ENCODE measurements at places on chromosomes 7 and 10.

DNA sequence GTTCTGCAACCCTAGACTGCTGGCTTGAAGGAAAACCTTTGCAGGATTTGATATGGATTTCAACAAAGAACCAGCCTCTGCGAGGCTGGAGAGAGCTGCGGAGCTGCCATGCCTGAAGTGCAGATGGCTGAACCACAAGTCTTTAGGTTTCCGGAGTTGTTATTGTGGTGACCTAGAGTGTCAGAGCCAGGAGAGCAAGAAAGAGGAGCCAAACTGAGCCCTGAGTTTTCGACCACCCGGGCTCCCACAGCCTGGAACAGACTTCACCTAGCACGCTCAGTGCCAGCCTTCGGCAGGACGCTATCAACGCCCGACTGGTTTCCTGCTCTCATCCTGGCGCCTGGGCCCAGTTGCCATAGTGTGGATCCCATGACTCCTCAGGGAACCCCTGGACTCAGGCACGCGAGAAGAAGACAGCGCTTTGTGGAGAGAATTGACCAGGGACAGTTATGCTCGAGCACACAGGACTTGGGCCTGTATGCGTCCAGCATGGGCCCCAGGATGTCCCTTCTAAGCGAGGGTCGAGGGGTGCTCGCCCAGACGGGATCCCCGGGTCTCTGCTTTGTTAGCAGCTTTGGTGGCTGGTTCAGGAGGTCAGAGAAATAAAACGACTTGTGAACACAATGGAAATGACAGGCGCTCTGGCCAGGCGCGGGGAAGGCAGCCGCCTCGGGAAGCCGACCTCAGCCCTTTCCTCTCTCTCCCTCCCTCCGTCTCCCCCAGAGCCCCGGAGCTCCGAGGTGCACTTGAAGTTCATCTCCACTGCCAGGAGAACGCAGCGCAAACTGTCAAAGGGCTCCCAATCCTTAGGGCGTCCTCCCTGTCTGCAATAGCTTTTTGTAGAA is 1.8 kb upstream of the GAD2 start:
- no peak for DNase-seq

DNA sequence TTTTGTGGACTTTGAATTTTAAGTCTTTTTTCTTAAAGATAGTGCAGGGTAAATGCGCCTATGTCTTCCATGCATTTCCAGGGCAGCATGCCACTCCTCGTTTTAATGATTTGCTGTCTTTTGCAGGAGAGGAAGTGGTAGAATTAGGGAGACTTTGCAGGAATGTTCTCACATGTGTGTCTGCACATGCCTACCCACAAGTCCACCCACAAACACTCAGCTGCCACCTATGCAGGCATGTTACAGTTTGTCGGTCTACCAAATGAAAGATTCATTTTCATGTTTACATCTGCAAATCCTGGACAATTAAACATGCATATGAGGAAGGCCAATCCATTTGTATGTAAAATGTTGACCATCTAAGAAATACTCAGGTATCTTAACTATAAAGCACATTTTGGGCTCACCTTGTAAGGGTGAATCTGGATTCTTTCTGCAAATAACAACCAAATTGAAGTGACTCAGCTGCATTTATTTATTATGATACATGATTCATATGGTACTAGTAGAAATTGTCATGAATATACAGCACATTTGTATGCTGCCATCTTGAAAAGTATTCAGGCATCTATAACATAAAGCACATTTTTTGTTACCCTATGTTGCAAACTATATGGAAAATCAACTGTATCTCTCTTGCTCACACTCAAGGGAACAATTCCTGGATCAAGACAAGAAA is 4.7 kb upstream of the TEX36 start:
- DNase-seq, result no peak

GRCh38 chr7:45469103-45469502 is 105.1 kb upstream of the ADCY1 start:
- DNase-seq, result no peak

- no peak for DNase-seq
Observed at GRCh38 chr7:128322040-128322643, 21.6 kb downstream of the RBM28 start.

GRCh38 chr10:76150139-76150875 is 718.9 kb downstream of the LRMDA start:
- DNase-seq, result no peak

- no peak for DNase-seq
Observed at GRCh38 chr7:25103773-25104172, 21.3 kb downstream of the CYCS start.

DNA sequence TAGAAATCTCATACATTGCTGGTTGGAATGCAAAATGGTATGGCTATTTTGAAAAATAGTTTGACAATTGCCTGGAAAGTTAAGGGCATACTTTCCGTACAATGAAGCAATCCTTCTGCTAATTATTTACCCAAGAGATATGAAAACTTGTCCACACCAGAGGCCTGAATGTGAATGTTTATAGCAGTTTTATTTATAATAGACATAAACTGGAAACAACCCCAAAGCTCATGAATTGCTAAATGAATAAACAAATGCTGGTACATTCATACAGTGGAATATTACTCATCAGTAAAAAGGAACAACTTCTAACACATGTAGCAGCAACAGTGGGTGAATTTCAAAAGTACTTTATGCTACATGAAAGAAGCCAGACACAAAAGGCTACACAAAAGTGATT is 42.7 kb downstream of the MMRN2 start:
- no peak for DNase-seq

GRCh38 chr7:1329966-1330800 is 97.5 kb downstream of the UNCX start:
- DNase-seq, result no peak

- no peak for DNase-seq
Observed at GRCh38 chr10:64037071-64037661, 516.0 kb downstream of the REEP3 start.

DNA sequence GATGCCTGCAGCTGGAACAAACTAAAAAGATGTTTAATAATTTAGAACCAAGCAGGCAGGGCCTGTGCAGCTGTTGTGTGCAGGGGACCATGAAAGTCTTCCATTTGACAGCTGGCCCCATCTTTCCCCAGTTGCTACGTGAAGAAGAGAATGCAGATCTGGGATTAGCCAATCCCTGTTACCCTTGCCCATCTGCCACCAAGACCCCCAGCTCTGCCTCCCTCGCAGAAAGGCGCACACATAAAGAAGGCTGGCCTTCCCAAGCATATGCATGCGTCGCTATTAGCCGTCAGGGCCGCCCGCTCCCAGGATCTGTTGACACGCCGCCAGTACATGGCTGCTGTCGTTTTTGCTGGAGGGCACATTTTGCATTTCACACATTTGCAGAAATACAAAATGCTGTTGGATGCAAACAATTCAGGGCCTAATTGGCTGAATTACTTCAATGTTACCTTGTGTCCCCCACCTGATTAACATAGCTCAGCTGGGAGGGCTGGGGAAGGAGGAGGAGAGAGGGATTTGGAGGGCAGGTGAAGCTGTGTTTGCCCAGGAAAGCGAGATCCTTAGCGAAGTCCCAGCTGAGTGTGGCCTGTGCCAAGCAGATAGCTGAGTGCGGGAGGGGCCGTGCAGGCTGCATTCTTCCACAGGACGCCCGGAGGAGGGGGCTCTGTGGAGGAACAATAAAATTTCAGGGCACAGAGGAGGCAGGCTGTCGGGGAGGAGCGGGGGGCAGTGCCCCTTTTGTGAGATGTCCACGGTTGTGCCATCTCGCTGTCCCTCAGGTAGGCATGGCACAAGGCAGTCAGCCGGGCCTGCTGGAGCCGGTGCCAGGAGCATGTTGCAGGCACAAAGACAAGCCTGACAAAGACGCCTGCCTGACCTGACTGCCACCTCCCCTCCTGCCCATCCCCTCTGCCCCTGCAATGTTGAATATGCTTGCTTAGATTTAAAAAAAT is 443.0 kb upstream of the MKI67 start:
- DNase-seq, result no peak

- no peak for DNase-seq
Observed at GRCh38 chr10:98307916-98308541, 40.0 kb upstream of the LOXL4 start.

- no peak for DNase-seq
Observed at GRCh38 chr10:23139677-23140076, 44.3 kb downstream of the MSRB2 start.

GRCh38 chr10:96509017-96509641 is 4.6 kb downstream of the TLL2 start:
- DNase-seq, result no peak

- DNase-seq, result no peak
Observed at GRCh38 chr7:155590215-155591018, 44.1 kb upstream of the CNPY1 start.

DNA sequence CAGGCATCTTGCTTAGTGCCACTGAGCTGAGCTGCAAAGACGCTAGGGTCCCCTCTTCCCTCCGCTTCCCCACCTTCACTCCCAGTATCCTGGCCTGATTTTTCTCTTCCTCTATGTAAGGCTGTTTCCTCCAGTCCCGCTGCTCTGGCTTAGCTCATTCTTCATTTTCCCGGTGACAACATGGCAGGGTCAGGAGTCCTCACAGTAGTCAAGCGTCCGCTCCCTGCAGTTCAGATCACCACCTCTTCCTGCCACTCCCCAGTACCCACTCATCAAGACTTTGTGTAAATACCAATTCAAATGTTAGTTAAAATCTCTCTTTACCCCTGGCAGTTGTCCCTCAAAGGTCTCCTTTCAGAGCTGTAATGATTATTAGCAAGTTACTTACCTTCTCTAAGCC is 650.4 kb upstream of the CELF2 start:
- DNase-seq, result no peak

- no peak for DNase-seq
Observed at GRCh38 chr10:86263907-86264306, 102.7 kb downstream of the GRID1 start.

DNA sequence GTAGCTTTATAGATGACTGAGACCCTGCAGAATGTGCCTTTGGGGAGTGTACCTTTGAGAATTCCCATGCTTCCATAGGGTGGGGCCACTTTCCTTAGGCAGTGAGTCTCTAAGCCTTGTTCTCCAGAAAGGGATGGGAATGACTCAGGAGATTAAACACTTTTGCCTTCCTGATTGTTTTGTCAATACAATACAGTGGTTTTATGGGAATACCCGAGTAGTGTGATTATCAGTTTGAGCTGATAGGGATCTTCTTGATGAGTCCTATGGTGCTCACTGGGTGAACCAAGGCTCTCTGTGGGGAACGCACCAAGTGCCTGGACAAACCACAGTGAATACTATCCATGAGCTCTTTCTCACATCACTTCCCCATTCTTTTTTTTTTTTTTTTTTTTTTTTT is 6.3 kb downstream of the MYOF start:
- DNase-seq, result no peak

DNA sequence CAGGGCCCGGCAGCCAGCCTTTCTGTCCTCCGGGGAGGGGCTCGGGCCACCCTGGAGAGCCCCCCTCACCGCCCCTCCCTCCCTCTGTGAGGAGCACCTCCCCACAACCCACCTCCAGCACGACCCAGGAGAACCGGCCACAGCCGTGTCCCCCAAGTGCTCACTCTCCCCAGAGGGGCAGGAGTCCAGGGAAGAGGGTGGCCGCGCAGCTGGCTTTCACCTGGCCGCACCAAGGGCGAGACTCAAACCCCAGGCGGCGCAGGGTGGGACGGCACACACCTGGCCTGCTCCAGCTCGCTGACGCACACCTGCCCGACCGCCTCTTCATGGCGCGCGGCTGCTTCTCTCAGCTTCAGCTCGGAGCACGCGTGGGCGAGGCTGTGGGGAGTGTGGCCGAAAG is 73.4 kb downstream of the CFAP46 start:
- no peak for DNase-seq

DNA sequence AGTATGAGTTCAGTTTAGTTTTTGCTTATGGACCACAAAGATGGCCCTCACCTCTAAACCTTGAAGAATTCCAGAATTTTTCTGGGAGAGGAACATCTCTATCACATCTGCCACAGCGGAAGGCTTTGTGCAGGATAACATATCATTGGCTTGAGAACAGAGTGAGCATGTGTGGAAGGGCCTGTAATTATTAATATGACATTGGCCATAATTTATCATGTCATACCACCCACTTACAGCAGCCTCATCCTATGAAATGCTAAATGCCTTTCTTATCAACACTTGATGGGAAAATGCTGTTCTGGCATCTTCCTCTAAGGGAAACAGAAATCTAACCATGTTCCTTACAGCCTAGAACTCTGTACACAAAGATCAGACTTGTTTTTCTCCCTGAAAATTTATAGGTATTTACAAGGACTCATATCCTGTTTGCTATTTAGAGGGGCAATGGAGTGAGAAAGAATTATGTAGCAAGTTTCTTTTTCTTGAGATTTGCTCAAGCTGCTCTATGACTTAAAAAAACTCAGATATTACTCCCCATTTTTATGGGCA is 817.3 kb downstream of the LRMDA start:
- DNase-seq, result no peak
